Urinary bladder (tissue), 4 donors: ENCODE measurements at places on chromosomes 13 and 19. TPM values are rescaled to one million over a fixed set of nuclear protein-coding genes. Genes with fewer than 3 reads are reported as not detected.

Gene BRSK1
- total RNA-seq, result 9.7 TPM

Gene ZNF780A
- 33.3 TPM for total RNA-seq

Gene GJA3
- total RNA-seq, result 0.21 TPM

Gene C19orf73
- not detected for total RNA-seq

Gene HAUS8
- 2.3 TPM for total RNA-seq

Gene NKPD1
- total RNA-seq, result 0.58 TPM

Gene HIPK4
- not detected for total RNA-seq

Gene GTF2F1
- total RNA-seq, result 24.4 TPM

Gene GPX4
- 71.3 TPM for total RNA-seq

Gene CDX2
- not detected for total RNA-seq

Gene SERP2
- 2.6 TPM for total RNA-seq

Gene SIGLEC14
- total RNA-seq, result 1.2 TPM

Gene JUNB
- 107 TPM for total RNA-seq

Gene NCR1
- 0.32 TPM for total RNA-seq

Gene ATXN8OS
- total RNA-seq, result not detected

Gene TRPC4
- total RNA-seq, result 3.8 TPM

Gene AKAP8
- 13.4 TPM for total RNA-seq

Gene ARHGAP45
- 5.7 TPM for total RNA-seq

Gene FSD1
- 1.6 TPM for total RNA-seq

Gene MIDN
- 12.2 TPM for total RNA-seq

Gene ZNF699
- 15.2 TPM for total RNA-seq

Gene TINCR
- 1.6 TPM for total RNA-seq

Gene CGB8
- not detected for total RNA-seq

Gene RCBTB1
- total RNA-seq, result 13.1 TPM

Gene LRP3
- total RNA-seq, result 14.4 TPM

Gene IGFL3
- total RNA-seq, result not detected

Gene KLK15
- total RNA-seq, result not detected

Gene METTL21C
- 0.69 TPM for total RNA-seq

Gene TMEM59L
- 3.9 TPM for total RNA-seq

Gene RNF17
- not detected for total RNA-seq

Gene C13orf46
- total RNA-seq, result 0.85 TPM

Gene ACTMAP
- total RNA-seq, result 0.79 TPM

Gene ACP5
- 1.1 TPM for total RNA-seq

Gene ZBTB32
- not detected for total RNA-seq

Gene PLIN3
- 32.3 TPM for total RNA-seq

Gene TNFRSF19
- total RNA-seq, result 17.6 TPM

Gene NRTN
- 2.5 TPM for total RNA-seq

Gene VSIG10L
- total RNA-seq, result 0.74 TPM

Gene SIAH3
- 0.16 TPM for total RNA-seq

Gene CEBPA
- total RNA-seq, result 10.4 TPM

Gene MBD3L5
- total RNA-seq, result not detected

Gene NLRP4
- not detected for total RNA-seq

Gene MEIOSIN
- total RNA-seq, result not detected

Gene PTBP1
- 104 TPM for total RNA-seq

Gene PNMA8A
- 14.3 TPM for total RNA-seq

Gene KL
- 6.0 TPM for total RNA-seq

Gene RNF126
- total RNA-seq, result 8.6 TPM

Gene ZNF709
- 16.1 TPM for total RNA-seq

Gene LILRA6
- 0.95 TPM for total RNA-seq

Gene PLK5
- 0.37 TPM for total RNA-seq

Gene CYP2F1
- total RNA-seq, result not detected

Gene PRR22
- total RNA-seq, result 0.48 TPM

Gene MBD3L3
- not detected for total RNA-seq

Gene PCDH17
- 12.4 TPM for total RNA-seq

Gene MYPOP
- total RNA-seq, result 1.3 TPM

Gene DACT3
- total RNA-seq, result 20.0 TPM

Gene PRTN3
- 0.26 TPM for total RNA-seq

Gene ZNF90
- 13.4 TPM for total RNA-seq

Gene SYNGR4
- not detected for total RNA-seq

Gene LGALS14
- total RNA-seq, result not detected
